ENCODE measurements at places on chromosomes 2 and 18.

DNA sequence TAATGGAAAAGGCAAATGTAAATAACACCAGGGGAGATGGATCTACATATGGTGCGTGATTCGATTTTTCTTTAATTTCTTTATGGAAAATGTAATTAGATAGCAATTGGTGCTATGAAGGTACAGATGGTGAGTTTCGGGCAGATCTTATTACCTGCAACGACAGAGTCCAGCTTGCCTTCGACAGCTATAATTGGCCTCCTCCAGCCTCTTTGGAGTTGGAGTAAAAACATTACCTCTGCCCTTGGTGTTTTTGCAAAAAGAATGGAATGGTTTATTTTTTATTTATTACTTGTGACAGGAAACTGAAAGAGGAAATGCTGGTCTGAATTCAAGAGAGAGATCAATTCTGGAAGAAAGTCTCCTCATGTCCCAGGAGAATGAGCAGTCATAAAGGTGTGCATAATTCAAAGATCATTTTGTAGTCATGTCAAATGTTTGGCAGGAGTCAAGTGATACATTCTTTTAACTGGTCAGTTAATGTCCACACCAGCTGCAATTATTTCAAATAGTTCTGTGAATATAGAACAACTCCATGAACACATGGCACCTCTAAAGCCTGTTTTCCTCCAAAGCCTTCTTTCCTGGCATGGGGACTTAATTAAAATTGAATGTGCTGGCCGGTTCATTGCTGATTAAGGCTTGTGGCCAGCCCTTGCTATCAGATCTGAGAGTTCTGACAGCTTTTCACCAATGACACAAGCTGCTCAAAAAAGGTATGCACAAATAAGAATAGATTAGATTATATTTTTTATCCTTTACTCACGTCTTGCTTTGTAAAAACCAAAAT lies 46.9 kb upstream of the KCNH7 start:
- no peak overlapping the region for H3K27ac ChIP-seq
- no peaks in the 10 kb centered on the region for H3K4me1 ChIP-seq
- H3K27me3 ChIP-seq, result no peaks in the 10 kb centered on the region
- no peaks in the 10 kb centered on the region for H3K36me3 ChIP-seq

DNA sequence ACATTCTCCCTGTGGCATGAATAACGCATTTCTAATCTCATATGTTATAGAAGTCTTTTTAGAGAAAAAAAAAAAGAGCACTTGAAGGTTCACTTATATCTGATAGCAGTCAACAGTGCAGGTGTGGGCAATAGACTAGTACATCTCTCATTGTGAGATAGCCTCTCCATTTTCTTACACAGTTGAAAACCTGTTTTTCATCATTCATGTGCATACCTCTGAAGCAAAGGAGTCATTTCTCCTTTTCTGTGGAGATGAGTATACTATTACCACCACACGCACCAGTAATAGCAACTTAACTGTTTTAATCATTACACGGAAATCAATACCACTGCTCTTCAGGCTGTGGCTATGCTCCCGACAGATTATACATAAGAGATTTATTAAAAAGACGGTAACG lies 1653.3 kb upstream of the TMEFF2 start:
- H3K27me3 ChIP-seq, result no peaks in the 10 kb centered on the region
- no peaks in the 10 kb centered on the region for H3K4me1 ChIP-seq
- H3K4me3 ChIP-seq, result no peak overlapping the region

GRCh38 chr2:66960161-66960560 lies 437.0 kb upstream of the ETAA1 start:
- no peaks in the 10 kb centered on the region for H3K36me3 ChIP-seq
- H3K4me3 ChIP-seq, result no peak overlapping the region
- H3K4me1 ChIP-seq, result no peaks in the 10 kb centered on the region
- H3K27me3 ChIP-seq, result no peaks in the 10 kb centered on the region

GRCh38 chr18:13580351-13580750 lies 146.0 kb downstream of the FAM210A start:
- peak overlapping the region; percentile 93 for H3K27ac ChIP-seq
- H3K27me3 ChIP-seq, result no peaks in the 10 kb centered on the region
- H3K4me1 ChIP-seq, result peaks cover 76% of the 10 kb centered on the region

- H3K4me1 ChIP-seq, result peaks cover 30% of the 10 kb centered on the region
- H3K4me3 ChIP-seq, result no peak overlapping the region
- H3K27me3 ChIP-seq, result no peaks in the 10 kb centered on the region
- DNase-seq, result no peak
- no peak overlapping the region for H3K27ac ChIP-seq
These were observed 54.5 kb downstream of the MAP4K4 start for GRCh38 chr2:101751875-101752619.

GRCh38 chr18:35810520-35810919 lies 162.0 kb upstream of the RMP24 start:
- H3K27ac ChIP-seq, result no peak overlapping the region
- no peaks in the 10 kb centered on the region for H3K36me3 ChIP-seq
- no peak overlapping the region for H3K4me3 ChIP-seq
- peaks cover 11% of the 10 kb centered on the region for H3K4me1 ChIP-seq
- H3K27me3 ChIP-seq, result peaks cover 12% of the 10 kb centered on the region

GRCh38 chr18:56327191-56327885 lies 311.1 kb downstream of the TXNL1 start:
- H3K4me3 ChIP-seq, result no peak overlapping the region
- H3K4me1 ChIP-seq, result no peaks in the 10 kb centered on the region
- DNase-seq, result no peak
- H3K27me3 ChIP-seq, result no peaks in the 10 kb centered on the region

GRCh38 chr2:222733846-222734702 lies 62.6 kb downstream of the MOGAT1 start:
- H3K4me1 ChIP-seq, result peaks cover 18% of the 10 kb centered on the region
- no peak overlapping the region for H3K27ac ChIP-seq
- H3K4me3 ChIP-seq, result no peak overlapping the region
- no peaks in the 10 kb centered on the region for H3K36me3 ChIP-seq

DNA sequence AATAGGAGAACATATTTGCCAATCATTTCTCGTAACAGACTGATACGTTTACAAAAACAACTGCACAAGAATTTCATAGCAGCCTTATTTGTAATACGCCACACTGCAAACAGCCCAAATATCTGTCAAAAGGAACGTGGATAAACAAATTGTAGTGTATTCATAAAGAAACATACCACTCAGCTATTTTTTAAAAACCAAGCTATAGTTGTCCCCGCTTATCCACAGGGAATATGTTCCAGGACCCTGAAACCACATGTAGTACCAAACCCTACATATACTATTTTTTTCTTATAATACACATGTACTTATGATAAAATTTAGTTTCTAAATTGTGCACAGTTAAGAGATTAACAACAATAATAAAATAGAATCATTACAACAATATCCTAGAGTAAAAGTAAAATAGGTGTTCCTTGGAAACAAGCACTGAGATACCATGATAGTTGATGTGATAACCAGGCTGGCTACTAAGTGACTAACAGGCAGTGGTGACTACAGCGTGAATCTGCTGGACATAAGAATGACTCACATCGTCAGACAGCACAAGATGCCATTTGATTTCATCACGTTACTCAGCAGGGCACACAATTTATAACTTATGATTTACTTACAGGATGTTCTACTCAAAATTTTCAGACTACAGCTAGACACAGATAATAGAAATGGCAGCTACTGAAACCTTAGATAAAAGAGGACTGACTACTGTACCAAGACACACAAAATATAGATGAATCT lies 367.4 kb downstream of the NCKAP5 start:
- no peaks in the 10 kb centered on the region for H3K4me1 ChIP-seq
- no peak overlapping the region for H3K27ac ChIP-seq
- H3K36me3 ChIP-seq, result no peaks in the 10 kb centered on the region

DNA sequence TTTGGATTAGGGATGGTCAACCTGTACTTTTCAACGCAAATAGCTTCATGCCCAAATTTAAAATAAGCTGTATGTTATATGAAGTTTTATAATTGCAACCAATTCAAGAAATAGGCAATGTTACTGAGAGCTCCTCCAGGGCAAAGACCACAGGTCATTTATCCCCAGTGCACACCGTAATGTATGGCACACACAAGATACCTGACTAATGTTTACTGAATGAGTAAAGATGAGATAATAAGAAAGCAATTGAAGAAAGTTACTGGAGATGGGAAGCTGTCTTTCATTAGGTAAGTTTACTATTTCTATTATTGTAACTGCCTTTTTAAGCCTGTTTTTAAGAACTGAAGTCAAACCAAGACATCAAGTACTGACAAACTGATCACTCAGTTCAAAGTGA lies 184.5 kb upstream of the VRK2 start:
- no peak overlapping the region for H3K4me3 ChIP-seq
- H3K27ac ChIP-seq, result no peak overlapping the region
- peaks cover 3% of the 10 kb centered on the region for H3K27me3 ChIP-seq
- no peaks in the 10 kb centered on the region for H3K4me1 ChIP-seq
- no peak for DNase-seq

- no peak overlapping the region for H3K4me3 ChIP-seq
- no peaks in the 10 kb centered on the region for H3K36me3 ChIP-seq
- H3K27ac ChIP-seq, result no peak overlapping the region
- no peaks in the 10 kb centered on the region for H3K4me1 ChIP-seq
- H3K27me3 ChIP-seq, result no peaks in the 10 kb centered on the region
These were observed 89.4 kb downstream of the SCN3A start for GRCh38 chr2:165114346-165114939.

DNA sequence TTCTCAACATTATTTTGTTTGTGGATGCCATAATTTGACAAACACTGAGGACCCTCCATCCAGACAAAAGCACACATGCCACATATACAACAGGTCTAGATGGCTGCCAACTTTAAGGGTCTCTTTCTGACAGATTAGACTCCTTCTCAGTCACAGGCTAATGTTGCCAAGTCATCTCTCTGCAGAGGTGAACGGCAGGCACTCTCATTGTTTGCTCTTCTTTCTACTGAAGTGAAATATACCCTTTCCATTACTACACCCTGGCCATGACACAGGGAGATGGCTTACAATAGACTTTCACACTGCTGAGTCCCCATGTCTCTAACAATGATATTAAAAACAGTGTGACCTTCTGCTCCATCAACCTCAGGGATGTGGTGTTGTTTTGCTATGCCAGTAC lies 47.5 kb upstream of the ZNF397 start:
- H3K4me3 ChIP-seq, result no peak overlapping the region
- H3K27ac ChIP-seq, result no peak overlapping the region
- H3K36me3 ChIP-seq, result no peaks in the 10 kb centered on the region
- no peak for DNase-seq
- peaks cover 2% of the 10 kb centered on the region for H3K4me1 ChIP-seq

DNA sequence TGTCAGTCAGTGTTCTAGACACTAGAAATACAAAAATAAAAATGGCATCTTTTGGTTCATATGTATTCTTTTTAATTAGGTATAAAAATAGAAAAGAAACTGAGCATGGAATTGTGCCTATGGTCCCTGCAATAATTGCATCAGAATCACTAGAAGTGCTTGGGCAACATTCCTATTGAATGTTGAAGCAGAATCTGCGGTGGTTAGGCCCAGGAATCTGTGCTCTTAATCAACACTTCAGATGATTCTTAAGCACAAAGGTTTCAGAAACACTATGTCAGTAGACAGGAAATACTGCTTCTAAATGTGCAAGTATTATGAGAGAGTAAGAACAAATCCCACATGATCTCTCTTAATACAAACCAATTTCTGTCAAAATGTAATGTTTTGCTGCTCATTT lies 20.3 kb upstream of the RBBP8 start:
- H3K4me1 ChIP-seq, result no peaks in the 10 kb centered on the region
- no peak for DNase-seq
- H3K27ac ChIP-seq, result no peak overlapping the region
- peaks cover 11% of the 10 kb centered on the region for H3K27me3 ChIP-seq
- H3K36me3 ChIP-seq, result no peaks in the 10 kb centered on the region

DNA sequence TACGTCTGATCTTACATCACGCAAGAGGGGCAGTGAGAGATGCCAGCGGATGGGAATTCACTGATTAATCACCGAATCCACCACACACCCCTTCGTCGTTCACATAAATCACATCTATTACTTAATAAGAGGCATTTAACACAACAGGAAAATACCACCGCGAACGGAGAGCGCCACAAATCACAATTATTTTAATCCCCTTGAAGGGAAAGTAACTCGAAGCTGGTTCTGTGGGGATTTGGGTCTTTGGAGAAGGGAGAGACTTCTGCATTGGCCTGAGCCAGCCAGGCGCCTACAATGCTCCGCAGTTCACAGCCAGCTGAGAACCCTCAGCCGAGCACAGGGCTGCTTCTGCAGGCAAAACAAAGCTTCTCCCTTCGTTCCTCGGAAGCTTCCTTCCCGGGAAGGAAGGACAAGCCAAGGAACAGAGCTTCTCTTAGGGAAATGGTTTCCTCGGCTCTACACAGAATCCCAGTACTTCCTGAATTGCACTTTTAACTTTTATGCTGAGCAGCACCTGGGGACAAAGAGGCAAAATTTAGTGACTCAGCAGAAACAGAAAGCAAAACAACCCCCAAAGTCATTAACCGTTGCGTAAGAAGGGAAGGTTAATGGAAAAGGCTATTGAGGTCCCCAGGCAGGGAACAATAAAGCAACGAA lies at the start of gene LRP1B:
TSS of gene LRP1B (minus strand) at position 7 of the 660 bp plus-strand sequence. CDS start 287 bp downstream, outside the sequence.
- H3K27me3 ChIP-seq, result peaks cover 28% of the 10 kb centered on the region
- peaks cover 13% of the 10 kb centered on the region for H3K4me1 ChIP-seq
- peak within 1 kb of the TSS; percentile 52 for H3K4me3 ChIP-seq
- H3K27ac ChIP-seq, result no peak within 1 kb of the TSS
- DNase-seq, result no peak
- no peaks in the 10 kb centered on the region for H3K36me3 ChIP-seq

DNA sequence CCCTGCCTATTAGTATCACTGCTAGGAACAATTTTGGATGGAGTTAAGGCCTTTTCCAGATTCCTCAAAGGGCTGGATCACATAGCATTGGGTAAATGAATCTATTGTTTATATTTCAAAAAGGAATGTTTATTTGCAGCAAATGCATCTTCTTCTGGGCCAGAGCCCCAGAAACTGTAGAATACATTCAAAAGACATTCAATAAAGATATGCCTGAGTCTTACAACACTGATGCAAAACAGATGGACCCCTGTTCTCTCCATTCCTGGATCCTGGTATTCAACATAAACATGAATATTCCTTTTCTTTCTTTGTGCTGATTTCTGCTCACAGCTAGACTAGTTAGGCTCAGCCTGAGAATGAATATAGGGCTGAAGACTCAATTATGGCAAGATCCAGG lies 227.2 kb upstream of the KLHL29 start:
- no peaks in the 10 kb centered on the region for H3K36me3 ChIP-seq
- H3K27ac ChIP-seq, result no peak overlapping the region
- no peak for DNase-seq
- no peak overlapping the region for H3K4me3 ChIP-seq

- DNase-seq, result no peak
- H3K27ac ChIP-seq, result no peak overlapping the region
- H3K4me3 ChIP-seq, result no peak overlapping the region
- H3K27me3 ChIP-seq, result peaks cover 37% of the 10 kb centered on the region
These were observed 6.4 kb upstream of the BOK start for GRCh38 chr2:241551998-241552737.

GRCh38 chr18:54235871-54236270 lies 11.4 kb upstream of the MBD2 start:
- H3K4me3 ChIP-seq, result no peak overlapping the region
- peaks cover 23% of the 10 kb centered on the region for H3K27me3 ChIP-seq
- no peak for DNase-seq
- no peak overlapping the region for H3K27ac ChIP-seq

GRCh38 chr2:103009871-103010270 lies 248.0 kb downstream of the TMEM182 start:
- no peaks in the 10 kb centered on the region for H3K27me3 ChIP-seq
- H3K27ac ChIP-seq, result no peak overlapping the region

Measured in activated CD8-positive, alpha-beta memory T cell treated with anti-CD3 and anti-CD28 coated beads, Interleukin-2, amount 10 ng/mL, durations not matched to agents 7 days and 5 days (primary cell).